Effector CD4-positive, alpha-beta T cell (primary cell): ENCODE measurements at places on chromosomes 1 and 21.

DNA sequence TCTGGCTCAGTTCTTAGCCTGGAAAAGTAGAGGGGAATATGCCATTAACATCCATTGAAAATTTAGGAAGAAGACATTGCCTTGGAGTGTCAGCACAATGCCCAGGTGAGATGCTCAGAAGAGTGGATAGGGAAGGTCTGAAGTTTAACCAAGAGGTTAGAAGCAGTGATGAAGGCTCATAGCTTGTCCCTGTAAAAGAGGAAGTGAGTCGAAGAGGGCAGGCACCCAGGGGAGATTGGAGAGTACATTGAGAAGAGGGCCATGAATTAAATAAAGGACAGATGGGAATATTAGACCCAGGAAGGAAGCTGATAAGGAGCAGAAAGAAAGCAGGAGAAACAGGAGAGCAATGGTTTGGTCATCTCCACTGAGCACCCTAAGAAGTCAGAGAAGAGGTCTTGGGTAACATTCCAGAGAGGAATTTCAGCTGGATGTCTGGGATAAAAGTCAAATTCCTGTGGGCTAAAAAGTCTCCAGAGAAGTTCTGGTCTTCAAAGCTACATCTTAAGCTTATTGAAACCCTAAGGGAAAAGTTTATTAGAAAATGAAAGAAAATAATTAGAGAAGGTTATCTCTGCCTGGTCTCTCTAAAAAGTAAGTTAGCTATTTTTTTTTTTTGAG is 17.3 kb downstream of the C8B start:
- no peak for DNase-seq

DNA sequence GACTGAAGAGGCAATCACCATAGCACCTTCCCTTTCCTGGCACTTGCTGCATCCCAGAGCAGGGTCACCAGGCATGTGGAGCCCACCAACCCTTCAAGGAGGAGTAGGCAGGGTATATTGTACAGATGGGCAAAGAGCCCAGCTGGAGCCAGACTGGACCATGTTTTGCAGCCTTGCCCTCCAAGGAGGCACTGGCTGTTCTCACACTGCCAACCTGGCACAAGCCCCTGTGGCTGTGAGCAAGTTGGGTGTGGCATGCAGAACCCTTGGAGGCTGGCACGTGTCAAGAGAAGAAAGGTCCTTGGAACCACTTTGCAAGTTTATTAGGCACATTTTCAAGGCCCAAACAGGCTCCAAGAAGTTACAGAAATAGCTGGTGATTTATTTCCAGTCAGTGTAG is 146.4 kb downstream of the FOXD2 start:
- no peak for DNase-seq

GRCh38 chr1:19222979-19223824 is 13.1 kb upstream of the UBR4 start:
- DNase-seq: no peak

GRCh38 chr1:38814444-38814983 is 45.1 kb downstream of the RRAGC start:
- no peak for DNase-seq

DNA sequence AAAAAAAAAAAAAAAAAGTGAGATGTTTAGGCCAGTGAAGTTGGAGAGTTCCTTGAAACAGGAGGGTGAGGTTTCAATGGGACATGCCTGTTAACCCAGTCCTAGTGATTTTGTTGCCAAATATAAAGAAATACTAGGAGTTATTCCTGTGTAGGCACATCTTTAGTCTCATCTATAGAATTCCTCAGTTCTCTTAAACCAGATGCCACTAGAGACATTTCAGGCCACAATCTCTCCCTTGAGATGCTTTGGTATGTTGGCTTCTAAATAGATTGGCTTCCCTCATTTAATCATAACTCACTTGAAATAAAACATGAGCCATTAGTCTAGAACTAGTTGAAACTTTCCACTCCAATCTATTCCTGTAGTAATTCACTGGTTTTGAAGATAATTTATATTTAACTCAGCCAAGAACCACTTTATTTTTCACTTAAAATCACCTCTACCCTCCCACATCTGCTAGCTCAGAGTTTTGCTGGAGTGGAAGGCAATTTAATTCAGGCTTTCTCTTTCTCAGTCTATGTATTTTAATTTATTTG is 29.8 kb downstream of the GPR137B start:
- no peak for DNase-seq
